ENCODE measurements at places on chromosomes 11 and 22.
A peak's percentile ranks its signal among the peaks of the same experiment; 100 is the strongest.

GRCh38 chr11:130548491-130548833, 100.0 kb downstream of the ADAMTS15 start:
- peak; percentile 32 for DNase-seq

DNA sequence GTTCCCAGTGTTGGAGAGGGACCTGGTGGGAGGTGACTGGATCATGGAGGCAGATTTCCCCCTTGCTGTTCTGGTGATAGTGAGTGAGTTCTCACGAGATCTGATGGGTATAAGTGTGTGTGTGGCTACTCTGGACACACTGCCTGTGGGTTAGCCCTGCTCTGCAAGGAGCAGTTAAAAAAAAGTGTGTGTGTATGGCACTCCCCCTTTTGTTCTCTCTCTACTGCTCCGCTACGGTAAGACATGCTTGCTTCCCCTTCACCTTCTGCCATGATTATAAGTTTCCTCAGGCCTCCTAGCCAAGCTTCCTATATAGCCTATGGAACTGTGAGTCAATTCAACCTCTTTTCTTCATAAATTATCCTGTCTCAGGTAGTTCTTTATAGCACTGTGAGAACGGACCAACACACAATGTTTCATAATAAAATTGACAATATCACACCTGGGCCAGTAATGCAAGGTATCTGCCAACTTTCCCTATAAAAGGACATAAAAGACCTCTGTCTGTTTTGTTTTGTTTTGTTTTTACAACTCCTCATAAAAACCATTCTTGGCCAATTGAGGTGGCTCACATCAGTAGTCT, 20.2 kb downstream of the CLTCL1 start:
- DNase-seq: no peak

DNA sequence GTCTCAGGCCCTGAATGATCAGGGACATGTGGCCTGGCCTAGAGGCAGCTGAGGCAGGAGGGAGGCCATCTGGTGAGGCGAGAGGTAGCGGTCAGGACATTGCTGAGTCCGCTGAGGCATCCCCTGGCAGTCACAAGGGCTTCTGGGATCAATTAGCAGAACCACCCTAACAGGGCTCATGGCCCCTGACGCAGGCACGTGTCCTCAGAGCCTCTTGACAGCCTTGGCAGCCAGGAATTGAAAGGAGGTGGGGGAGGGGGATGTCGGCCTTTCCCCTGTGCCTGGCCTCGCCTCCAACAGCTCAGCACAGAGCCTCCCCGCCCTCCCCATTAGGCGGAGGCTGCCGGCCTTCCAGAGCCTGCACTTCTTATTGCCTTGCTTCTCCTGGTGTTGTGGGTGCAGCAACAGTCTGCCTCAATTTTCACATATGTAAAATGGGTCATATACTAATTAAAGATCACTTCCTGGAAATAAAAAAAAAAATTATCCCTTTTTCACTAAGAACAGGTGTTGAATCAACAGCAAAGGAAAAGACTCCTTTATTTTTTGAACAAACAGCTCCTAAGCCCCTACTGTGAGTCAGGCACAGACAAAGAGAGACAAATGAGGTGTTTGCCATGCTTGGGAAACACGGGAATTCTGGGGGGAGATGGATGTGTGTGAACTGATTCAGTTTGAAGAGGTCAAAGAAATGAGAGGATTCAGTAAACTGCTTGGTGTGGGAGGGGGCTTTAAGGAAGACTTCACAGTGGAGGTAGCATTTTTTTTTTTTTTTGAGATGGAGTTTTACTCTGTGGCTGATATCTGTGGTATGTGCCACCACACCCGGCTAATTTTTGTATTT, 55.3 kb downstream of the NFAM1 start:
- peak; percentile 62 for DNase-seq

- no peak for DNase-seq
Observed at GRCh38 chr11:6746086-6746618, 25.6 kb downstream of the OR2AG2 start.

DNA sequence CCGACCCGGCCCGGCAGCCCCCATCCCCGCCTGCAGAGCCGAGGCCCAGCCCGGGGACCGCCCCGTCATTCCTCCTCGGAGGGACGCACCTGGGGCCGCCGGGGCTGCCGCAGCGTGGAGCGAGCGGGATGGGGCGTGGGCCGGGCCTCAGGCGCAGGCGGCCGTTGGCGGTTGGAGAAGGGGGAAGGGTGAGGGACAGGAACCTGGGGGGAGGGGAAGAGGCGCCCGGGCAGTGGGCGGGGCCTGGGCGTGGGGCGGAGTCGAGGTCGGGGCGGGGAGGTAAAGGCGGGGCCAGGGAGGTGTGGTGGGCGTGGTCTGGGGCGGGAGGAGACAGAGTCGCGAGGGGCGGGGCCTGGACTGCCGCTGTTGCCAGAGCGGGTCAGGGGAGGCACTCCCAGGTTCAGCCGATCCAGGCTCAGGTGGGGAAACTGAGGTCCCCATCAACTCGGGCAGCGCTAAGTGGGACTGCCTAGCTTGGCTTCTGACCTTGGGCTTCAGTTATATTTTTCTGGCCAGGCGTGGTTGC, at the start of gene TESMIN:
TESMIN (minus strand) TSS at position 190 of the 526 bp plus-strand sequence. CDS start 860 bp downstream, outside the sequence.
- DNase-seq: peak; percentile 32

DNA sequence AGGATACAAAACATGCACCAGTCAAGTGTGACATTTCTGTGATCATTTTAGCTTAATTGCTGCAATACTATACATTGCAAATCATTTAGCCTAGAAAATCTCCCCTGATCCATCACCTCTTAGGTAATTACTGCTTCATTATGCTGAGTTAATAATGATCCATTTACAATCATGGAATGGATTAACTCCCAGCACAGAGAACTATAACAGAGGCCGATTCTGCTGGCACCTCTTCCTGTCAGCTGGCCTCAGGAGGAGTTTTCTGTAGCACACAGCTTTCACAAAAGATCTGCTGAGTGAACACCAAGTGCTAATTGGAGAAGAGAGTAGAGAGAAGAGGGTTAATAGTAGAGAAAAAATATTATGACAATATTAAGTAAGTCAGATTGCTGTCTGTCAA, 591.8 kb upstream of the KIRREL3 start:
- no peak for DNase-seq

GRCh38 chr11:117197516-117198456, 1.4 kb upstream of the TAGLN start:
- DNase-seq: no peak

DNA sequence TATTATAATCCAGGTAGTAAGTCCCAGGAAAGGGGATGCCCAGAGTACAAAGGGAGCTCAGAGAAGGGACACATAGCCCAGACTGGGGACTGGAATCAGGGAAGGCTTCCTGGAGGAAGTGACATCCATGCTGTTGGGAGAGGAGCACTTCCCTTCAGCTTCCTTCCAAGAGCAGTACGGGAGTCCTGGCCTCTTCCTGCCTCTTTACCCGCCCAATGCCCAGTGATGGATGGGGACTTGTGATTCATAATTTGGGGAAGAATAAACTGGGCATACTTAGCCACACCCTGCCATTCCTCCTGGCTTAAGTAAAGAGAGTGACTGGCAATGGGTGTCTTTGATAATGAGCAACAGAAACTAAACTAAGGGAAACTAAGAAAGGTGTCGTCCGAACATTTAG, 11.5 kb downstream of the C11orf91 start:
- no peak for DNase-seq

DNA sequence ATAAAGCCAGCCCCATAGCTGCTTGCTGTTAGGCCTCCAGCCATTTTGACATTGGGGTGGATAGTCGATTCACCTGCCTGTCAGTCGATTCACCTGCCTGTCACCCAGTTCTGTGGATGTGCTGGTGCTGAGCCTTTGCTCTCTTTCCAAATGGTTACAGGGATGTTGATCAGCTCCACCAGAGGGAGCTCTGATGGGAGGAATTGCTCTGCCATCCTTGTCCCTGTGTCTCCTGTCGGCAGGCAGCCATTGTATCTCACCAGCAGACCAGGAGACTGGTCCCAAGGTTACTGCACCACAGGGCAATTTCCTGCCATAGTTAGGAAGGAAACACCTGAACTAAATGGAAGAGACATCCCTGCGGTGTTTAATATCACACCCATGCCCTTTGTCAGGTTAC, 6.1 kb downstream of the MPEG1 start:
- peak; percentile 23 for DNase-seq

DNA sequence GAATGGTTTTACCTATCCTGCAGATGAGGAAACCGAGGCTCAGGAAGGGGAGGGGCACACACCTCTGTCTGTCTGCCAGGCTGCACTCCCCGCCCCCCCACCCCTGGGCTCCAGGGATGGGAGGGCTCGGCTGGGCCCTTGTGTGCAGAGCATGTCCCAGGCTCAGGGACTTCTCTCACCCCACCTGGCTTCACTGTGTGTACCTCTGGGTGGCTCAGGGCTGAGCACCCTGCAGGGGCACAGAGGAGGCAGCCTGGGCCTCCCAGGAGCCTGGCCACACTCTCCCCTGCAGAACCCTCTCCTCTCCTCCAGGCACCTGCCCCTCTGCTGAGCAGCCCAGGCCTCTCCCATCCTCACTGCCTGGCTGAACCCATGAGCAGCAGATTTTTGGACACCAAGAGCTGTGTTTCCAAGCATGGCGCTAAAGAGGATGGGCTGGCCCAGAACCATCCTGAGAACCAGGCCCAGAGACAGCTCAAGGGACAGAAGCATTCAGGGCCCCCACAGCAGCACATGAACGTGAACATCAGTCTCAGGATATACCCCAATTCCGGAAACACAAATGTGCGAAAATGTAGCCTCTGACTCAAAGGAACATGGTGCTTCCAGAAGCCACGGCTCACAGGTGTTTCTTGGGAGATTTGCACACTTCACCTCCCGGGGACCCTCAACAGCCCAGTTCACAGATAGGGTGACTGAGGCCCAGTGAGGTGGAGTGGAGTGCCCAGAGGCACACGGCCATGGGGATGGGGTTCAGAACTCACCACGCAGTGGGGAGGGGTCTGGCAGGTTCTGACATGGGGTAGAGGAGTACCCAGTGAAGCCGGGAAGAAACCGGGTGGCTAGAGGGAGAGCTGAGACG, 10.5 kb downstream of the EMID1 start:
- no peak for DNase-seq

GRCh38 chr11:1306186-1307162, 3.0 kb downstream of the TOLLIP start:
- no peak for DNase-seq
